ENCODE measurements at places on chromosomes 5 and 9. TPM values are rescaled to one million over a fixed set of nuclear protein-coding genes. Genes with fewer than 3 reads are reported as not detected.

- H3K4me3 ChIP-seq, result no peak overlapping the region
- no peaks in the 10 kb centered on the region for H3K36me3 ChIP-seq
- no peak overlapping the region for H3K27ac ChIP-seq
- no peaks in the 10 kb centered on the region for H3K27me3 ChIP-seq
- DNase-seq, result no peak
Observed at GRCh38 chr9:1217076-1217475, 166.9 kb downstream of the DMRT2 start.

- no peak overlapping the region for H3K27ac ChIP-seq
- no peak overlapping the region for H3K4me3 ChIP-seq
- no peaks in the 10 kb centered on the region for H3K27me3 ChIP-seq
- no peaks in the 10 kb centered on the region for H3K4me1 ChIP-seq
Observed at GRCh38 chr5:12125895-12126294, 221.6 kb upstream of the CTNND2 start.

DNA sequence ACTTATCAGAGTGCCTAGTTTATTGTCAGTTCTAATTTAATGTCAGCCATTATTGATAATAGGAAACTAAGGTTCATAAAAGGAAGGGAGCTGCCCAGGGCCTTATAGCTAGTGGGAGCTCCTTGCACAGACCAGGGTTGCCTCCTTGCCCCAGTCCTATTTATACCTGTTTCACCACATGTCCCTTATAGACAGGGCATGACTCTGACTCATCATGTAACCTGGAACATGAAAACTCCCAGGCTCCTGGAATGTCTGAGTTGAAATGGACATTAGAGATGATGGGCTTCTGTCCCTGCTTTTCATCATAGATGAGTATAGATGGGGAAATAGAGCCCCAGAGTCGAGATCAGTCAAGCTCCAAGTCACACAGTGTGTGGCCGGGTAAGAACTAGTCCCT lies 21.1 kb downstream of the FAT2 start:
- no peak for DNase-seq
- peaks cover 2% of the 10 kb centered on the region for H3K27me3 ChIP-seq
- no peaks in the 10 kb centered on the region for H3K36me3 ChIP-seq
- no peak overlapping the region for H3K4me3 ChIP-seq
- no peak overlapping the region for H3K27ac ChIP-seq

The SCGB3A2 gene
- total RNA-seq, result not detected

GRCh38 chr5:122371511-122372151 lies 59.6 kb downstream of the SNCAIP start:
- DNase-seq, result no peak
- no peaks in the 10 kb centered on the region for H3K36me3 ChIP-seq
- no peaks in the 10 kb centered on the region for H3K4me1 ChIP-seq

The MOB3B gene
- 0.26 TPM for total RNA-seq

Data from activated T-helper 1 cell treated with anti-CD3 and anti-CD28 coated beads, Interleukin-12 subunit alpha, Interleukin-12 subunit beta, Interleukin-2, Interleukin-4 antibody, amounts not matched to agents 30 ng/mL and 10 ng/mL and 1 ng/mL, durations not matched to agents 14 hours and 24 hours and 36 hours (primary cell).